ENCODE measurements at places on chromosomes 3 and 15.

DNA sequence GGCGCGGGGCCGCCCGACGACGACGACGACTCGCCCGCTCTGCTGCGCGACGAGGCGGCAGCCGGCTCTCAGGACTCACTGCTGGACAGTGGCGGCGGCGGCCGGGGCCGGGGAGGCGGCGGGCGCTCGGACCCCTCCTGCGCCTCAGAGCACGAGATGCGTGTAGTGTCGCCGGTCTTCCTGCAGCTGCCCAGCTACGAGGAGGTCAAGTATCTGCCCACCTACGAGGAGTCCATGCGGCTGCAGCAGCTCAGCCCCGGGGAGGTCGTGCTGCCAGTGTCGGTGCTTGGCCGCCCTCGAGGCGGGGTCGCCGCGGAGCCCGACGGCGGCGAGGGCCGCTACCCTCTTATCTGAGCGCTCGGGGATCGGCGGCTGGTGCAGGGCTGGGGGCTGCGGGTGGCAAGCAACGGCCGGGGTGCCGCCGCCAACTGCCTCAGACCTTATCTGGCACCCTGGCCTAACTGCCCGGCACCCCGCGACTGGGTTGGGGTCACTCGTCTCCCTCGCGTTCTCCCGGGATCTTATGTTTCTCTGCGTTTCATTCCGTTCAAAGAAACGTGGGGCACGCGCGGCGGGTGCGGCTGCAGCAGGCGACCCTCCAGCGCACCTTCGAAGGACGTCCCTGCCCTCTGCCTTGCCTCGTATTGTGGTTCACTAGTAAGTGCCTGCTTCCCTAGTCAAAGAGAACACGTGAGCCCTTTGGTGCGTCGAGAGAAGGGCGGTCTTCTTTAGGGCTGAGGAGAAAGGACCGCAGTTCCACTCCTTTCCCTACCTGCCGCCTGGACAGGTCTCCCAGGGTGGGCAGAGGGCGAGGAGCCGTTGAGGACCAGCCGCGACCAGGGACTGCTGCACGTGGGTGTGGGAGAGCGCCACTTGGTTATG lies 1.0 kb downstream of the C3orf80 start:
- no peak for DNase-seq

DNA sequence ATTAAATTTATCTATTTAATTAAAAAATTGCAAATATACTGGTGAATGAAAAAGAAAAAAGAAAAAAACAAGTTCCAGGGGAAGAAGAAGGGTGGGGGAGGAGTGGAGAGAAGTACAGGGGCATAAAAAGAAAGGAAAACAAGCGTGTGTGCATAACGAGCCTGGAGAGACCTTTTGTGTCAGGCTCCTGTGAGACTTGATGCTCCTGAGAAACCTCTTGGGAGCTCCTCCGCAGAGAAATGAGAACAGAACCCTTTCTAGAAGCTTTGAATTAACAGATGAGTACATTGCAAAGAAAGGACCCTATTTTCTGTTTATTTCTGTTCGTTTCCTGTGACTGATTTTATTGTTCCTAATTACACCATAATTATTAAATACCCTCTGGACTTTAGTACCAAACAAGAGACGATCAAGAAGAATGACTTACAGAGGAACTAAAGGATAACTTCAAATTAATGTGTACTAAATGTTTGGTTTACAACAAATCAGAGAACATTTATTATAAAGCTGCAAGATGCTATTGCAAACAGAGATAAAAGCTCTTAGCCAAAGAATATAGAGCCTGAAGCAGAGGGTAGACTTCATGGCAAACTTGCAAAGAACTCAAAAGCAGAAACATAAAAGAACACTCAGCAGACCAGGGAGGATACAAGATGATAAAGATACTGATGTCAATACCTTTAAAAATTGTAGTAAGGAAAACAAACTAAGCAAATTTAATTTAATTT lies 74.7 kb downstream of the DPPA2 start:
- no peak for DNase-seq

- DNase-seq = no peak
These were observed 2.0 kb downstream of the GP5 start for GRCh38 chr3:194396859-194397756.

- peak; percentile 34 for DNase-seq
These were observed 23.5 kb downstream of the DRD3 start for GRCh38 chr3:114155370-114155821.

- no peak for DNase-seq
These were observed 10.7 kb downstream of the CYFIP1 start for GRCh38 chr15:22969489-22969888.

DNA sequence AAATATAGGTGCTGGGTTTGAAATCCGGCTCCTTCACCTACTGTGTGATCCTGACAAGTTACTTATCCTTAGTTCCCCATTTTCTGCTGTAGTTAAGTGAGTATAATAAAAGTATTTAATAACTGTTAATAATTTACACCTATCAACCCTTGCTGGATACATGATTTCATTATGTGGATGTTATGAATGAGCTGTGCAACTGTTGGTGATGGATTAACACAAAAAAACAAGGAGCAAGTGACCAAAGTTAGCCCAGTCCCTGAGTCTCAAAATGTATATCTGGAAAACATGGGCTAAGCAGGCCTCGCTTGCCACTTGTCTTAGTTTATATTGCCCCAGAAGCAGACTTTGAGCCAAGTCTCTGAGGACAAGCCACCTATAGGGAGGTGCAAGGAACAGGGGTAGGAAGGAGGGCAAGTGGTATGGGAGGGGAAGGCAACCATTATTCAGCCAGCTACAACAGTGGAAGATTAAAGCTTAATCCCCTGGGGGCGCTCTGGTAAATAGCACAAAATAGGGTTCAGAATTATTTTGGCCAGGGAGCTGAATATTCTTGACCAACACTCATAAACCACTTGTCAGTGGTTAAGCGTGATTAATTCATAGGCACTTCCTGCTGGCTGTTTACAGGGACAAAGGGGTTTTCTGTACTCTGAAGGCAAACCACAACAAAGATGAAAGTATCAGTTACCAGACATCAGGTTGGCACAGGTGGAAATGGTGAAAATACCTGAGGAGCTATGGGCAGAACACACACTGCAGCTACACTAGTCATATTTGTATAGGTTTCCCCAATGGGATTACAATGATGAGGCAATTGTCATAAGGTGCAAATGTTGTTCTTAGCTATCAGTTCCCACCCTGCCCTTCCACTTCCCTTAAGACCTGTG lies 76.2 kb downstream of the TRIM42 start:
- DNase-seq = no peak

GRCh38 chr3:154786724-154787123 lies 293.4 kb upstream of the MME start:
- no peak for DNase-seq

GRCh38 chr3:193452338-193452737 lies 73.8 kb upstream of the ATP13A5 start:
- DNase-seq = no peak

- DNase-seq = no peak
These were observed 41.8 kb downstream of the SERPINI1 start for GRCh38 chr3:167777356-167777755.

GRCh38 chr3:150635526-150635925 lies 32.4 kb downstream of the SELENOT start:
- no peak for DNase-seq

DNA sequence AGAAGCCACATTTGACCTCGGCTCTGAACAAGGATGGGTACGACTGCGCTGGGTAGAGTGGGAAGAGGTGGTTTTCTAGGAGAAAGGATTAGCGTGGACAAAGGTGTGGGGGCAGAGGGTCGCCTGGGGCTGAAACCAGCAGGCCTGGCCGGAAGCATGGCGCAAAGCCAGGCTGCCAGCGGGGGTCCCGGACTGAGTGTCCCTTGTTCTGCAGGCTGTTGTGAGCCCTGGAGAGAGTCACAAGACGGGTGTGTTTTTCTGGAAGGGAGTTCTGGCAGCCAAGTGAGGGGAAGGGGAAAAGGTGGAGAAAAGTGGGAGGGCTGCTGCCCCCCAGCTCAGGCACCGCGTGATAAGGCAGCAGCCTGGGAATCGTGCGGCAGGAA lies 98.5 kb upstream of the MEF2A start:
- no peak for DNase-seq

DNA sequence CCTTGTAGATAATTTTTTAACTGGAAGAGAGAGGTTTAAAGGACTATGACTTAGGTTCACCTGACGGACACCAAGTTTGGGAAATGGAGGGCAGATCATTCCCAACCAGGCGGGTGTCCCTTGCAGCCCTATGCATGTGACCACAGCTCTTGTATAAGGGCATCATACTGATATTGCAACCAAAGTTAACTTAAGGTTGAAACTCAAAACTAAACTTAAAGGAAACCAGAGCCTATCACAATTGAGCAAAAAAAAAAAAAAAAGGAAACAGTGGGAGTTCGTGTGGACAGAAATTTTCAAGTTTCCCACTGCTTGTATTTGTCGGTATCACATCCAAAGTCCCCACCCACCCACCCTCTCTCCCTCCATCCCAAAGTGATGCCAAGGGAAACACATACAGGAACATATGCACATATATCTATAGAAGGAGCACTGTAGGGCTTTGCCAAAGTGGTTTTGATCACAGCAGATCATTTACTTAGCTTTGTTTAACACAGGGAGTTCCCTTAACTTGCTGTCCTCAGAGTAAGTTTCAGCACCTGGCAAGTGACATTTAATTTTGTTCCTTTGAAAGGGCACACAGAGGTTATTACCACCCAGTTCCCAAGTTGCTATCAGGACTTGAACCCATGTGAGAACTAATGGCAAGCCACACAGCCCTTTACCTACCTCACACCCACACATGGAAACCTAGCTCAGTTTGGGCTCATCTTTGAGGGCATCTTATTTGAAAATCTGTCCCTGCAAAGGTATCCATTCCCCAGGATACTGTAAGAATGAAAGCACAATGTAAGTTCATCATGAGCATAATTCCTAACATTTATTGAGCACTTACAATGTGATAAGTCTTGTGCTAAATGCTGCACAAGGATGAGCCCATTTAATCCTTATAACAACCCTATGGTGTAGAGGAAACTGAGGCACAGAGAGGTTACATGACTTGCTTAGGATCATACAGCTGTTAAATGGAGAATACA lies 204.5 kb upstream of the CMC1 start:
- no peak for DNase-seq

DNA sequence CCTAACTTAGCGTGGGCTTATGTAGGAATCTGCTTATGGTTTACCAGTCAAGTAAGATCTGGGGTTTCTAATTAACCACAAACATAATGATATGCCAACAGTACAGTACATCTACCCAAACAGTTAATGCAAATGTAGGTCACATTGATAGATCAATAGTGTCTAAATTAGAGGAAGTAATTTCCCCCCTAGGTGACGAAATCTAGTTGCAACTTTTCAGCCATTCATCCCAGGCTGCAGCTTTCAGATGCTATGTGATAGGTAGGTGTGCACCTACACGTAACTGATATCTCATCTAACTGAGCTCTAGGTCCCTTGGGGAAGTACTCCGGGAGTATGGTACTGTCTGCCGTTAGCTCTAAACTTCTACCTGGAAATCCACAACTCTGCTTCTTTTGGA lies 57.2 kb downstream of the CRTC3 start:
- DNase-seq = no peak

GRCh38 chr3:147398813-147399534 lies 7.4 kb downstream of the ZIC4 start:
- DNase-seq = peak; percentile 22

- peak; percentile 64 for DNase-seq
These were observed 52.6 kb upstream of the ABHD10 start for GRCh38 chr3:111926266-111926676.

DNA sequence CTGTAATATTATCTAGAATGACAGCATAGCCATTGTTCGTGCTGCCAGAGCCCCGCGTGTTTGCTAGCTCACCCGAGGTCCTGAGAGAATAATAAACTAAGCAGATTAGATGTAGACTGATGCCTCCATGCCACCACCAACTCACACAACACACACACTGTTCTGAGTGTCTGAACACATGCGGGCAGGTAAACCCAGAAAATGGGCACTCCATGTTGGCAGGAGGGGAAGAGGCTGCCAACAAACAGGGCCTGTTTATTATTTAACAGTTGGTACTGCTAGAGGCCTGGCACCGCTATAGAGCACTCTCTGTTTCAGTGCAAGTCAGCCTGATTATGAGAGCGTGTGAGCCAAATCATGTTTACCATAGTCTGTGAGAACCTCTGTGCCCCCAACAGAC lies 299.0 kb downstream of the ZBTB20 start:
- DNase-seq = no peak

DNA sequence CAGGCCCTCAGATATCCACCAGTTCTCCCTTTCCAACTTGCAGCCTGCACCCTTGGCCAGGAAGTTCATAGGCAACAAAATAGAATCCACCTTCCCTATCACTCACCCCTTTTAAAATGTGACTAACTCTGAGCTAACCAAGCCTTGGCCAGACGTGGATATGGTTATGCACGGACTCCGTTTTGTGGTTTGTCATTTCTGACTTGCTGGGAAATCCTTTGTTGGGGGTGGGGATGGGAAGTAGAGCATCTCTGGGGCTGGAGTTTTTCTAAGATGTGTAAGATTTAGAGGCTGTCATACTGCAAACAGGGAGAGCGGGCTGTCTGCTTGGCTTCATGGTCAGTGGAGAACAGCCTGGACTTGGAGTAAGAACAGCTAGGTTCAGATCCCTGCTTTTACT lies 62.6 kb downstream of the SMAD3 start:
- DNase-seq = peak; percentile 76

- DNase-seq = no peak
These were observed 176.1 kb downstream of the KLF13 start for GRCh38 chr15:31502541-31503229.

DNA sequence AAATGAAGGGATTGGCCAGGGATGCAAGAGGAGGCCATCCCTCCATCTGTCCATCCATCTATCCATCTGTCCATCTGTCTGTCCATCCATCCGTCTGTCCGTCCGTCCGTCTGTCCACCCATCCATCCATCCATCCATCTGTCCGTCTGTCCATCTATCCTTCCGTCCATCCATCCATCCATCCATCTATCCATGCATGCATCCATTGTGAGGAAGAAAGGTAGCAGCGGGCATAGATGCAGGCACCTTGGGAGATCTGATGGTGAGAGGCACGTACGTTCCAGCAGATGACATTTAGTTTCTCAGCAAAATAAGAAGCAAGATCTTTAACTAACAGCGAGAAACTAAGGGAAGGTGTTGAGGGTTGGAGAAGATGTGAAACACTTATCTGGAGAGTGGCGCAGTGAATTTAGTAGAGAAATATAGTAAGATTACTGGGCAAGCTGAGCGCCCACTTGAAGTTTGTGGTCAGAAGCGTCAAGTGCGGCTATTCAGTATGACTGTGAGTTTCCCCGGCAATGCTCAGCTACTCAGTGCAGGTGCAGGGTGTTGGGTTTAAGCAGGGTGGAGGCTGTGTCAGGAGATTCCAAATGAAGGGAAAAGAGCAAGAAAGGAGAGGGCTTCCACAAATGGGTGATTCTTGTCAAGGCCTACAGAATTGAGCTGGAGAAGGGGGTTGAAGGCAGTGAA lies 22.4 kb upstream of the SRP14 start:
- DNase-seq = no peak

DNA sequence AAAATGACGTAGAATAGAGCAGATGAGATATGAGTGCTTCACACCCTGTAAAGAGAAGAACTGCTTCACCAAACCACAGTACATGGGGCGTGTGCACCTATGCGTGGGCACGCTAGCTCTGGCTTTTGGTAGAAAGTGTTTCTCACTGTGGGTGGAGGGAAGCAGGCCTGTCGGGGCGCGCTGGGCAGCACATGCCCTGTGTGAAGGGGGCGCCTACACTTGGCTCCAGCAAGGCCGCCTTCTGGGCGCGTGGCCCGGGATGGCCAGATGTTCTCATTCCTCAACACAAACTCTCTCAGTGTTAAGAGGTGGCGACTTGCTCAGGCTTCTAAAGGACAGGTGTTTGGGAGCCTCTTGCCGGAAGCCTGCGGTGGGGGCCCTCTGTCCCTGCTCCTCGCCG lies 90.0 kb downstream of the FBLN2 start:
- DNase-seq = no peak

All from HCT116 (cell line).